ENCODE measurements at places on chromosomes 11 and 22.

DNA sequence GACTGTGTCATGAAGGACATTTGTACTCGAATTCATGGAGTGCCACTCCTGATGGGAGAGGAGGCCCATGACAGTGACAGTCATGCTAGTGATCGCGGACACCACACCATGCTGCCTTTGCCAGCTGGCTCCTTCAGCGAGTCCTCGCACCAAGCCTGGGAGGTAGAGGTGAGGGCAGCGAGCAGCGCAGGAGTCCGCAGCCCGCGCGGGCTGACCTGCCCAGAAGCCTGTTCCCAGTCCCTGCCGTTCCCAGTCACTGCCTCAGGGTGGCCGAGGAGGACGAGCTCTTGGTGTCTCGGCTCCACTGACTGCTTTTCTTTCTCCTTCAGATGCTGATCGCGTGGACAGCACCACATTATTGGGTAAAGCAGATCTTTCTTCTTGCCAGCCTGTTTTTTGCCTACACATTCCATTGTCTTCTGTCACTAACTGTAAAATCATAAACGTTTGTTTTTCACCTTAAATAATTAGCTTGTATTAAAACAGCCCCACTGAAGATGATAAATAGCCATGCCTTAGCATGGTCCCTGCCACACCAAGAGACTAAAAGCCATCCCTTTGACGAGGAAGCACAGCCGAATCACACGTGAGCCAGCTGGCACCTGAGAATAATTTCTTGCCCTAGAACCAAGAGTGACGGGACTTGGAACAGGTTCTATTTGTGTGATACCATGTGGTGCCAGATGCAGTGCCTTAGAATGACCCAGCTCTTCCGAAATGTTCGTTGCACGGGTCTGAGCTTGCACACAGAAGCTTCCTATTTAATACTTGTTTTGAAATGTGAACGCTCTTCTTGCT, 25.5 kb downstream of the FAM118A start:
- DNase-seq = no peak

DNA sequence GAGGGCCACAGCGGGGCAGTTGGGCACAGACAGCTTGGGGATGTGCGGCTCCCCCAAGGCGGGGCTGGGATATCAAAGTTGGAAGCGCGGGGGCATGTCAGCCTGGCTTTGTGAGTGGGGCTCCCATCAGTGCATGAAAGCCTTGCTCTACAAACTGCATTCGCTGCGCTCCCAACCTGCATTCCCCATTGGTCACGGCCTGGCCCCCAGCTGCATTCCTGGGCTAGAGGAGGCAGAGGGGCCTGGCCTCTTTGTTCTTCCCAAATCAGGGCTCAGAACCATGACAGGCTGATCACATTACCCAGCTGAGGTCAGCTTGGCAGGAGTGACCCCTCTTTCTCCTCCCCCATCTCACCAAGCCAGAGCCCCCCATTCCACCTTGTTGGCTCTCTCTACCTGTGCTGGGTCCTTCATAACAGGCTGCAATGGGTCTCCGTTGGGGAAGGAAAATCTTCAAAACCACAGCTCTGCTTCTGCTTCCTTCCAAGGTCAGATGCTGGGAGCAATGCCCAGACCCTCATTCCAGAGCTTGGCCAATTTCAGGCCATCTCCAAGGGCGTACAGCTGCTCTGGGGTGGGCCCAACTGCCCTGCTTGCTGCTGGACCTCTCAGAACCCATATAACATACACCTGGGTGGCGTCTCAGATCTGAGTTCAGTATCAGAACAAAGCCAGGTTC, 38.7 kb upstream of the CDON start:
- no peak for DNase-seq

GRCh38 chr22:25403811-25404471, 160.5 kb upstream of the GRK3 start:
- no peak for DNase-seq

GRCh38 chr22:50376085-50376651, 33.0 kb downstream of the PPP6R2 start:
- no peak for DNase-seq

DNA sequence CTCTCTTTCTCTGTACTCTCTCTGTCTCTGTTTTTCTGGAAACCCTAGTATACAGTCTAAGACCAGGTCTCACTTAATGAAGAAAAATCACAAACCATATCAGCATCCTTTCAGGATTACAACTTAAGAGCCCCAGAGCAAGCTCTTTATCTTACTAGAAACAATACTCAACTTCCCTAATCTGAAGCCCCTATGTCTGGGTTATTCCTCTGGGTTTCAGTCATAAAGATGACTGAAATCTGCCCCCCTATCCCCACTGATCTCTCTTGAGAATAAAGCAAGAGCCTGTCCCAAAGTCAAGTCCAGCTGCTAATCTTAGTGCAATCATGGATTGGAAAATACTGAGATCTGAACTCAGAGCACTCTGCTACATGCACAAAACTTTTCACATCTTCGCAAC, 53.9 kb upstream of the PICALM start:
- DNase-seq = no peak

Measured in esophagus squamous epithelium (tissue), 5 donors.